Panc1 (cell line): ENCODE measurements at places on chromosomes 6 and 20.

DNA sequence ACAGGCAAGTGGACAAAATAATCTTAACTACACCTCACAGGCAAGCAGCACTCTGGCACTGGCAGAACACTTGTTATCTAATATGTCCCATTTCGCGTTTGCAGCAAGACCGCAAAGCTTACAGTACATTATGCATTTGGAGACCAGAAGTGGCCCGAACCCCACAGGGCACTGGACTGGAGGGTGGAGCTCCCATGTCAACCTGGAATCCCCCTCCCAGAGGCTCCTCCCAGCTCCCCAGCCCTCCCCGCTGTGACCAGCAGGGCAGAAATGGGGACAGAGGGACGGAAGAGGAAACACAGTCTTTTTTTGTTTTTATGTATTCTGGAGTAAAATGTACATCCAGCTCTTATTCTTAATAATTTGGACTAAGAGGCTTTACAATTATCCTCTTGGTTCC is 263.7 kb downstream of the SMOC2 start:
- no peak for DNase-seq

DNA sequence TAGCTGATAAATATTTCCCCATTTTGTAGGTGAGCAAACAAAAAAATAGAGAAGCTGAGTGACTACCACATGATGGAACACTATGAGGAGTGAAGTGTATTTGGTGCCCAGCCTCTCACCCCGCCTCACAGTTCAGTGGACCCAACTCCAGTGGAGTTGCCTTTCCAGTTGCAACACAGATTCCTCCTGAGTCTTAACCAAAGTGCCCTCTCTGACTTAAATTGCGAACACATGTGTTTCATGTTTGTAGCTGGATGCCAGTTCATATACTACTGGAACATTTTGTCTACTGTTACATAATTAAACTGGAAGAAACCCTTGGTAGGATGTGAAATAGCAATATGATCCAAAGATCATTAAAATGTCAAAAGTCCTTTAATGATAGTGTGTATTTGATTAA is 448.9 kb downstream of the COL12A1 start:
- no peak for DNase-seq

GRCh38 chr20:32807706-32808105 is 12.0 kb upstream of the MAPRE1 start:
- no peak for DNase-seq

DNA sequence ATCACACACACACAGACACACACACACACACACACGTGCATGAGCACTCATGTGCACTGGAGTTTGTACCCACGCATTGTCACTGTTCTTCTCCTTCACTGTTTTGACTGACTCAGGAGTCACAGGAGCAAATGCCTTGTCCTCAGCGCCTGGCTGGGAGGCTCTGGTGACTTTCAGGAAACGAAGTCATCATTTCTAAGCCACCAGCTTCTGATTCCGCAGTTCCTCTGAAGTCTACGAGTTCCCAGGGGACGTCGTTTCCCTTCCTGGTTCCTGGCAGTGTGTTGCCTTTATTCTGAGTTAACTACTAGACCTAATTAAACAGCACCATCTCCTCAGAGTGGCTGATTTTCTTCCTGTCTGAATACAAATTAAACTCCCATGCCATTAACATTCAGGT is 82.2 kb upstream of the PMEPA1 start:
- no peak for DNase-seq

GRCh38 chr20:50930139-50930975 is 880 bp downstream of the ADNP start:
- no peak for DNase-seq

DNA sequence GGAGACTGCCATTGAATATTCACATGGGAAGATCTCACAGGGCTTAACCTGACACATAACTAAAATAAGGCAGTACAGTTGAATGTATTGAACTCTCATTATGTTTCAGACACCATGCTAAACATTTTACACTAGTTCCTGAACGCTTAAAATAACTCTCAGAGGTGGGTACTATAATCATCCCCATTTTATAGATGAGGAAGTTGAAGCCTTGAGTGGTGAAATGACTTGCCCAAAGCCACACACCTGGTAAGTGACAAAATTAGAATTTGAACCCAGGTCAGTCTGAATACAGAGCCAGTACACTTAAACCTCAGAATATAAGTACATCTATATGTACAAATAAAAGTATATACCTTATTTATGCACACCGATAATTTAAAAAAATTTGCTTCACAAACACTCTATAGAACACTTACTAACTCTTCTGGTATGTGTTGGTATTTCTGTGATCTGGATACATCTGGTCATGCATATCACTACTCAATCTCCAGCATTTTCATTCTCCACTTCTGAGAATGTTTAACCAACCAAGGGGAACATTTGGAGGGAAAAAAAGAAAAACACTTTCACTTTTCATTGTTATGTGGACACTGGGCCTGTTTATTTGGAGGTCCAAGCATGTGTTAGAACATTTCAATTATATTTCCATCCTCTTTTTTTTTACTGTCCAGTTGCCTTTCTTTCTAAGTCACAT is 4.6 kb upstream of the BICRAL start:
- DNase-seq: no peak

DNA sequence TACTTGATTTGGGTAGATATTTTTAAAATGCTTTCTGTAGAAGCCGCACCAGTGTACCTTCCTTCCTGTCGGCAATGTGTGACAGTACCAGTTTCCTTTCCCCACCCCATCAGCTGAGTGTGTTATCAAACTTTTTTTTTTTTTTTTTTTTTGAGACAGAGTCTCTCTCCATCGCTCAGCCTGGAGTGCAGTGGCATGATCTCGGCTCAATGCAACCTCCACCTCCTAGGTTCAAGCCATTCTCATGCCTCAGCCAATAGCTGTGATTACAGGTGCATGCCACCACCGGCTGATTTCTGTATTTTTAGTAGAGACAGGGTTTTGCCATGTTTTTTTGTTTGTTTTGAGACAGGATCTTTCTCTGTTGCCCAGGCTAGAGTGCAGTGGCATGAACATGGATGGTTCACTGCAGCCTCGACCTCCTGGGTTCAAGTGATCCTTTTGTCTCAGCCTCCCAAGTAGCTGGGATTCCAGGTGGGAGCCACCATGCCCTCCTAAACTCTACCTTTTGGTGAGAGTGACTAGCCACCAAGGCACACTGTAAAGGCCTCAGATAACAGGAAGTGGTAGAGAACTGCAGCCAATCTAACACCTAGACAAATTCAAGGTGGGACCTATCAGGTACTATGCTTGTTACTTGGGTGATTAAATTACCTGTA is 26.5 kb upstream of the ZBTB22 start:
- no peak for DNase-seq

GRCh38 chr6:52840763-52841585 is at the start of gene GSTA5:
GSTA5 (minus strand) TSS chr6:52840813.
- no peak for DNase-seq

GRCh38 chr6:108083349-108083748 is 8.8 kb upstream of the OSTM1 start:
- DNase-seq: no peak

DNA sequence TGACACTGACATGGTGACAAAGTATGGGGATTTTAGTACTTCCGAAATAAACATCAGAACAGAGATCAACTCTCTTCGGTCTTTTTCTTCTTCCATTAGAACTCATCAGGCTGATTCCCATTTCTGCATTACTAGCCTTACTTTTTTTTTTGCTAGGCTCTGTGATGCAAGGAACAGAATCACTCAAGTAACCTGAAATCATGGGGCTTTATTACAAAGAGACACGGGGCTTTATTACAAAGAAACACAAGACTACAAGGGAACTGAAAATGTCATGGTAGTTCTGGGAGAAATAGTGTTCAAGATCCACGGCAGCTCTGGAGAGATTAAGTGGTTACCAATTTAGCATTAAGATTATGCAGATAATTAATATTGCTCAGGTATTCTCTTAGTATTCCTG is 11.6 kb downstream of the SOX4 start:
- DNase-seq: no peak

- DNase-seq: no peak
Measured at GRCh38 chr6:116096979-116097816, 3.5 kb upstream of the NT5DC1 start.

- no peak for DNase-seq
Measured at GRCh38 chr6:45617441-45617840, 239.7 kb upstream of the SUPT3H start.

DNA sequence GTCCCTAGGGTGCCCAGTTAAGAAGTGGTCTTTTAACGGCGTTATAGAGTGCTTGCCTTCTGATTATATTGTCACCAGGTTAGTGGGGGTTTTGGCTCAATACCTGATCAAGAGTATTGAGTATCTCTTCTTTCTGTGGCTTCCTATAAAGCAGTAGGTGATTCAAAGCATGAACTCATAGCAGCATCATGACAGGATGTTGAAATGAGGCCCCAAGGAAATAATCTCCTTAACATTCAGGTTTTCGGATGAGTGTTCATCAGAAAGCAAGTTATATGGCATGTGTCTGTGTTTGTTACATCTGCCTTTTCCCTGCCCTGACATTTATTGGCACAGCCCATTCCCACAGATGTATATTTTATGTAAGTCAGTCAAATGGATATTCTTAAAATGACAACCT is 301.0 kb downstream of the FARS2 start:
- no peak for DNase-seq

GRCh38 chr6:132728616-132729015 is 14.8 kb upstream of the VNN1 start:
- no peak for DNase-seq

DNA sequence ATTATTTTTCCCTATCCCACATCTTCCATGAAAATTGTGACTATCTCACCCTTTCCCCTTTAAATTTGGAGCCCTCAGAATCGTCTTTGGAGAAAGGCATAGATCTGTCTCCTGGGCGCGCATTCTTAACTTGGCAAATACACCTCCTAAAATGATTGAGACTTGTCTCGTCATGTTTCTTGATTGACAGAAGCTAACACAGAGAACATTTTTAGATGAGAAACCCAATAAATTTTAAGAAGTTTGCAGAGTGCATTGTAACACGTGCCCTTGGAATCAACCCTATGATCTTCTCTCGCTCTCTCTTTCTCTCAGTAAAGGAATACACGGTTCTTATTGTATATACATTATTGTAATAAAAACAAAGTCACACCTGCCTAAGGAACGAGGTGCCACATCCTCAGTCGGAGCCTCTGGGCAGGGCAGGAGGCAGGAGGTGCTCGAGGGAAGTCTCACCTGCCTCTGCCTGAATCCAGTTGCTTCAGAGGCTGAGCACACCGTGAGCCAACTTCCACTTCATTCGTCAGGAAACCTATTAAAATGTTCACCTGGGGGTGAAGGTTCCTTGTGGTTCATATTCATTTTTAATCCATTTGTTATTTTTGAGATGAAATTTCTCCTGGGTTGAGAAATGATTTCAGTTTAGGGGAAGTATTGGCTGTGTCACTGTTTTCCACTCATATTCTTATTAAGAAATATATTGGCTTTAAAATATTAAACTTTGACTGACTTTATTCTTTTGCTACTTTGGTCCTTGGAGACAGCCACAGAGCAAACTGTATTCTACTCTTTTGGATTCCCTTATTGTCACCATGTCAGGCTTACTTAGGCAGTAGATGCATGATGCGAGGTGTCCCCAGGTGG is 90.5 kb upstream of the THBS2 start:
- no peak for DNase-seq

- no peak for DNase-seq
Measured at GRCh38 chr20:61350500-61351250, 98.6 kb downstream of the CDH4 start.

DNA sequence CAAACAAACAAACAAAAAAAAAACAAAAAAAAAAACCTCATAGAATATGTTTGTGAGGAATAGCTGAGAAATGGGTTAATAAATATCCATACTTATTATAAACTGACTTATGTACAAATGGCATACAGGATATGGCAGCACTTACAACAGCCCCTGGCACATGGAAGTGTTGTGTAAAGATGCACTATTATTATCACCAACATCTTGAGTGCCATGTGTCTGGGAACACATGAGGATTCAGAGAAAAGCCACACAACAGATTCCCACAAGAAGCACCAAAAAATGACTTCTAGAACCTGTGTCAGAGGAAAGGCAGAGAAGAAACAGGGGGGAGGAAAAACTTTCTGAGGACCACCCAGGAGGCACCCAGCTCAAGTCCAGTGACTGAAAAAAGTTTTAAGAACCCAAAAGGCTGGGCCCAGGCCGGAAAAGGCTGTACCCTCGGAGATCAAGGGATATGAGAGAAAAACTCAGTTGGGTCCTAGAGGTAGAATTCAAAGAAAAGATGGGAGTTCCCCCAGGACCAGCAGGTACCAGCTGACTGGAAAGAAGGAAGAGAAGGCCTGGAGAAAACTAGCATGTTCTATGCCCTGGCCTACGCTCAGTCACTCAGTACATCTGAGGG is 9.4 kb upstream of the TAF8 start:
- DNase-seq: no peak

DNA sequence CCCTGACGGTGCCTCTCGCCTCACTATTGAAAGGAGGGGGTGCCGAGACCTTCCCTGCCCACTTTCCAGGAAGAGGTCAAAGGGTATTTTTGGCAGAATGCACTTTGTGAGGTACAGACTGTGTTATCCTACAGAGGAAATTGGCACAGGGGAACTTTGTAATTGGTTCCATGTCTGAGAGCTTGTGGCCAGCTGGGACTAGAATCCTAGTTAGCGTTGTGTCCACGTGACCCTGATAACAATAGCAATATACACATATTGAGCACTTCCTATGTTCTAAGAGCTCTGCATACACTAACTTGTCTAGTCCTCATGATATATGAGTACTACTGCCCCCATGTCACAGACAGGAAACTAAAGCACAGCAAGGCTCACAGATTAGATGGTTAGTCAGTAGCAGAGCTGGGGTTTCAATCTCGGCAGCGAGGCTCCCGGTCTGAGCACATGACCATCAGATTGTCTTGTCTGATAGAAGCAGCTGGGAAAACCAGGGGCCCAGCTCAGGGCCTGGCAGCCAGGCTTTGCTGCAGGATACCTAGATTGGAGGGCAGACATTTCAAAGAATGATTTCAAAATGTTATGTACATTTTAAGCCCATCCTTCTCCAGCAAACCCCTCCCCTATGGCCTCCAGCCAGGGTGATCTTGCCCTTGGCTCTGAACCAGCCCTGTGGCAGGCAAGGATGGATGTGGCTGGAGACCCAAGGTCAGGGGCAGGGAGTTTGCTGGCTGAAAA is 1.4 kb downstream of the MAPK13 start:
- no peak for DNase-seq

DNA sequence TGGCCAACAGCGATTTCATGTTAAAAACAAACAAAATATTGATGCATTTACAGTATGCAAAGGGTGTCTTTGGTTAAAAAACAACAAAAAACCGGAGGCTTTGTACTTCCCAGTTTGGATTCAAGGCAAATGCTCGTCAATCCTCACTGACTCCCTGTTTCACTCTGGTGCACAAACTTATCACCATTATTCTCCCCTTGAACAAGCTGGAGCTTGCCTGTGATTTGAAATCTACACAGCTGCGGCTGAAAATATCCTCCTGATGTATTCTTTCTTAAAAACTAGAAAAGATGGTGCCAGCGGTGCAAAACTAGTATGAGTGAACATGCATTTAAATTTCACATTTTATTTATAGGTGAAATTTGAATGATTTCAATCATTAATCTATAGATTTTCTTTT is 3.3 kb downstream of the PERP start:
- DNase-seq: no peak

DNA sequence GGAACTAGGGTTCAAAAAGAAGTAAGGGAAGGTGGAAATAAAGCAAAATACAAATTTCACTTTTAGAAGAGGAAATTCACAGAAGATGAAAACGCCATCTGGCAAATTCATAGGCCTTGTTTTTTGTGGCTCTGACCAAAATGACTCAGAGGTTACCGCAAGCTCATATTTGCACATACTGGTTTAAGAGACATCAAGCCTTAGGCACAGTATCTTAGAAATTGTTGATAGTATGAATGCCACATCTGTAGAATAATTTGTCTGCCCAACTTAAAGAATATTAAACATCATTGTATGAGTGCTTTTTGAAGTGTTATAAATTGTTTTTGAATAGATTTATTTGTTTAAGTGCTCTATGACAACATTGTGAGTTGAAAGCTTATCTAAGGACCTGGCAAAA is 10.6 kb downstream of the TAAR1 start:
- DNase-seq: no peak
